ENCODE measurements at places on chromosomes 13 and 19.

DNA sequence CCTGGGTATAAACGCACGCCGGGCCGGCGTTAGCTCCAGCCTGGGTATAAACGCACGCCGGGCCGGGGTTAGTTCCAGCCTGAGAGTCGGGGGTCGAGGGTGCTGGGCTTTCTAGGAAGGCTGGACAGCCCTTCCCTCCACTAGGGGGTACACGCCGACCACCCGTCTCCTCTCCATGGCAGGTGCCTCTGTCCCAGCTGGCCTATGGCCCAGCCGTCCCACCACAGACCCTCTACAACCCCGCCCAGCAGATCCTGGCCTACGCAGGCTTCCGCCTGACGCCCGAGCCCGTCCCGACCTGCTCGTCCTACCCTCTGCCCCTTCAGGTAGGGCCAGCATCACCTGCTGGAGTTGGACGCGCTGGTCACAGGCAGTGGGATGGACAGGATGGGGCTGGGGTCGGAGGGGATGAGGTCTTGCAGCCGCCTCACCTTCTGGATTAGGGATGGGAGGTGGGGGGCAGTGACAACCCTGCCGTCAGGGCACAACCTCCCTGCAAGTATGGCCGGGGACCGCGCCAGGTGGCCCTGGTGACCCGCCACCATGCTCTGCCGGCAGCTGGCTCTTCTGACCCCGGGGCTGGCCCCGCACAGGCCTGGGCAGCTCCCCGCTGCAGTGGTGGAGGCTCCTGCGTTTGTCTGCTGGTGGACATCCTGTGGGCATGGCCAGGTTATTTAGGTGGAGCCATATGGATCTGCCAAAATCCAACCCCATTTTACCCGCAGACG is 45.8 kb downstream of the TMEM255B start:
- no peak for DNase-seq

GRCh38 chr13:36571444-36571843 is 102.4 kb upstream of the SERTM1 start:
- no peak for DNase-seq

- no peak for DNase-seq
These were observed 133.0 kb upstream of the TRPC4 start for GRCh38 chr13:38002606-38003005.

GRCh38 chr19:34985249-34986022 is 14.7 kb upstream of the GRAMD1A start:
- DNase-seq = no peak

GRCh38 chr13:112592647-112593046 is 4.7 kb upstream of the TUBGCP3 start:
- DNase-seq = no peak

DNA sequence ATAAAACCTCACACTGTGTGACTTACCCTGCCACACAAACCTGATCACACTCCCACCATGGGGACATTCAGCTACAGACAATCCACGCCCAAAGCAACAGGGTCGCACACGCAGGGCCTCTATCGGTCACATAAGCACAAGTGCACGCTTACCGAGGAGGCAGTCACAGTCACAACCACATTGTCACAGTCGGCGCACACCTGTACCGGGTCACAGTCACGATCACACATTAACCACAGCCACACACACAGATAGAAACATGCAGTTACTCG is 579 bp downstream of the ZNF566 start:
- DNase-seq = peak; percentile 3

DNA sequence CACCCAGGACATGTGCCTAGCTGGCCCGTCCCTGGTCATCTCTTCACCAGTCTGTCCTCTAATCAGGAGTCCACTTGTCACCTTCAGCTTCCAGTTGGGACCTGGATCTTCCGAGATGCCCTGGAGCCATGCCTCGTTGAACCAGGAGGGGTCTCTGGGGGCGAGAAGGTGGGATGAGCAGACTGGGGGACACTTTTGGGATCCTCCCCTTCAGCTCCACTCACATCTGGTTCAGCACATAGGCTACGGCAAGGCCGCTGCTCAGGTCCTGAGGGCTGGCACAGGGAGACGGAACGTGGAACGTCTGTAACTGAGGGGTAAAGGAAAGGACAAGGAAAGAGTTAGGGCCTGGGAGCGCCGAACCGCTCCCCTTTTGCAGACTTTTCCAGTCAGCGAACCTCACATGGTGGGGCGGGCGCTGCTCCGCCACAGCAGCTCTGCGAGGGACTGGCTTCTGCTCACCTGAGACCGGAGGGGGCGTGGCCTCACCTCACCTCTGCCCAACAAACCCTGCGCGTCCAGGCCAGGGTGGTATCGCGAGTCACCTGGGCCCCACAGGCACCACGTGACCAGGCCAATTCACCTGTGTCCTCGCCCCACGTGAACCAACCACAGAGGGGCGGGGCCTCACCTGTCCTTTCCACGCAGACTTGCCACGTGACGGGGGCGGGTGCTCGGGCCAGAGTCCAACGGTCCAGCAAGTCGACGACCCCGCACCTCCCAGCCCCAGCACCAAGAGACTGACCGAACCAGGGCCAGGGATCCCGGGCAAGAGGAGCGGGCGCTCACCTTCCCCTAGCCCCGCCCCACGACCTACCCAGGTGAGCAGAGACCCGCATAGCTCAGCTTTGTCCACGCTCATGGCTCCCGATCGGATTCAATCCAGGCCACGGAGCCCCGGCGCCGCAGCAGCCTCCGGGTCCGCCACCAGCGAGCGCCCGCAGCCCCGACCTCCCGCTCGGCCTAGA is at the start of gene HOOK2:
Gene HOOK2 (minus strand): TSS at position 965 of the 968 bp plus-strand sequence. CDS start 103 bp downstream, at position 862.
- DNase-seq = no peak

- DNase-seq = no peak
These were observed 358 bp downstream of the C19orf33 start for GRCh38 chr19:38304352-38304865.

- DNase-seq = no peak
These were observed 5.3 kb upstream of the GSK3A start for GRCh38 chr19:42247640-42248199.

GRCh38 chr13:75847588-75847987 is 211.5 kb downstream of the LMO7 start:
- no peak for DNase-seq

DNA sequence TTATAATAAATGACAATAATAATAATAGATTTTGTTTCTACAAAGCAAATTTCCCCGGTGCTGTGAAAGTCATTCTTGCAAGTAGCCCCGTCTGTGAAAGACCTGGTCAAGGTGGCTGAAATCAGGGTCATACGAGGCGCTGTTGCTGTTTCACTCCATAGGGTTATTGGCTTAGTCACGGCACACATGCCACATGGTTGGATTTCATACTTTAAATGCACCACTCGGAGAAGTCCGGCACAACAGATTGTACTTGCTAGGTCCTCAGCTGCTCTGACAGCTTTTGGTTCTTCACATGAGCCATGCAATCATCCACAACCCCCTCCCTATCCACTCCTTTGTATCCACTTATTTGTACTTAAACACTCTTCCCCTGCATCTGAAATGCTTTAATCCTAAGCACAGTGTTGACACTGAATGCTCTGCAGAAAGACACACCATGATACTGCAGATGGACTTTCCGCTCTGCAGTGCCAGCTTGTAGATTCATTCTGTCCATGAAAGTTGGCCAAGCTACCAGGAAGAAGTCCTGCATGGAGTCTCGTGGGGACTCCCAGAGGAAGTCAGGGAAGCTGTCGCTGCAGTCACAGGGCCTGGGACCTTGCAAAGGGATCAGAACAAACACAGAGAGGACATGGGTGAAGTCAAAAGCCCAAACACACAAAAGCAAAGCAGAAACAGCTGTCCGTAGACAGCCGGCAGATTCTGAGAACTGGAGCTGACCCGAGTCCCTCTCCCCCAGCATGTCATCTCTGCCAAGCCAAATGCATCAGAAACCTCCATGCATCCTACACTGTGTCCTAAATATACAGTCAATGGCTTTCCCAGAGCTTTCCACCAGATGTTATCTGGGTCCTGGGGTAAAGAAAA is 124.6 kb downstream of the COL4A2 start:
- DNase-seq = no peak

DNA sequence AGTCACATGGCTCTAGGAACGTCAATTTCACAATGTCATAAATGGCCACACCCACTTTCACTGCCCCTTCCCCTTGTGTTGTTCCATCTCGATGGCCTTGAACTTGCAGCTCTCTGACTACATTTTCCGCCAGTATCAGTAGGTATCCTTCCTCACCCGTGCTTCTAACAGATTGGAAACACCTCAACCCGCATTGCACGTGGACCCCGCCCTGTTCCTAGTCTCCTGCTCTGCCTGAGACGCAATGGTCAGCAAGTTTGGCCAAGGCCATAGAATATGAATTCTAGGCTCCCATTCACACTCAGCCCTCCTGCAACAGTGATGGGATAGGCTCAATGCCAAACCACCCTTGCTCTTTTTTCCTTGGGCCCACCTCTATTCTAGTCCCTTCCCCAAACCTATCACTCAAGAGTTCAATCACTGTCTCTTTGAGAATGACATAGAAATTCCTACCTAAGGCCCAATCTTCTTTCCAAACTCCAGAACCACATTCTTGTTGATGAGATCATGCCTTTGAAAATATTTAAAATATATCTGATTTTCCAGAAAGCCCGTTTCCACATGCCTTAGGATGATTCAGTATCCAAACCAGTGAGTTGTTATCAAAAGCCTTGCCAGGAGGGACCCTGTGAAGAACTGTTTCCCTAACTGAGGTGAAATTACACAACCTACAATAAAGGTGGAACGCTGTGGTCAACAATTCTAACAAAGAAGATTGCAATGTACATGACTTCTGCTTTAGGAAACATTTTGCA is 334.6 kb downstream of the MYO16 start:
- DNase-seq = peak; percentile 53

DNA sequence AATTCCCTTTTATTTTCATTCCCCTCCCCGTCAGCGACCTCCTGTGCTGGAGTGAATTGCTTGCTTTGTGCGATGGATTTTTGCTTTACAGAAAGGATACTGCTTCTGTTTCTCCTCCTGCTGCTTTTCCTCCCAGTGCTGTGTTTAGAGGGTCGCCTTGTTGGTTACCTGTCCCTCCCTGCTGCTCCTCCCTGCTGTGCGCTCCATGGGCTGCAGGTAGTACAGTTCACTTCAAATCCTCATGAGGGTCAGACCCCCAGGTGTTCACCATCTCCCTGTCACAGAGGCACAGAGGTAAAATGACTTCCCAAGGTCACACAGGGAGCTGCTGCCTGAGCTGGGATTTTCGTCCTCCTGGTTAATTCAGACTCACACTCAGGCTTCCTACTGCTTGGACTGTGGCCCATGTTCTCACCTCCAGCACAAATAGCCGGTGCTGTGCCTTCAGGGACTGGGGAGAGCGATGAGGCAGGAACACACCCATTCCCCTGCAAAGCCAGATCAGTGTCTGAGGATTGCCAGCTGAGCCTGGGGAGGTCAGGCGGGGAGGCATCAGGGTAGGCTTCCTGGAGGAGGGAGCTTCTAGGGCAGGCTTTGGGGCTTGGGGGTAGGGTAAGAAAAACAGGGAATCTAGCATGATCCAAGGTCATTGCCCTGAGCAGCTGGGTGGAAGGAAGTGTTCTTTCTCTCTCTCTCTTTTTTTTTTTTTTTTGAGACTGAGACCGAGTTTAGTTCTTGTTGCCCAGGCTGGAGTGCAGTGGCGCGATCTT is 14.4 kb downstream of the BICRA start:
- no peak for DNase-seq

GRCh38 chr19:5560156-5560555 is 7.6 kb downstream of the TINCR start:
- DNase-seq = no peak

GRCh38 chr19:45629704-45630103 is 9.5 kb downstream of the EML2 start:
- DNase-seq = no peak

GRCh38 chr19:28687296-28687695 is 525.7 kb downstream of the UQCRFS1 start:
- no peak for DNase-seq

- no peak for DNase-seq
These were observed 7.1 kb downstream of the MATK start for GRCh38 chr19:3778899-3779723.

DNA sequence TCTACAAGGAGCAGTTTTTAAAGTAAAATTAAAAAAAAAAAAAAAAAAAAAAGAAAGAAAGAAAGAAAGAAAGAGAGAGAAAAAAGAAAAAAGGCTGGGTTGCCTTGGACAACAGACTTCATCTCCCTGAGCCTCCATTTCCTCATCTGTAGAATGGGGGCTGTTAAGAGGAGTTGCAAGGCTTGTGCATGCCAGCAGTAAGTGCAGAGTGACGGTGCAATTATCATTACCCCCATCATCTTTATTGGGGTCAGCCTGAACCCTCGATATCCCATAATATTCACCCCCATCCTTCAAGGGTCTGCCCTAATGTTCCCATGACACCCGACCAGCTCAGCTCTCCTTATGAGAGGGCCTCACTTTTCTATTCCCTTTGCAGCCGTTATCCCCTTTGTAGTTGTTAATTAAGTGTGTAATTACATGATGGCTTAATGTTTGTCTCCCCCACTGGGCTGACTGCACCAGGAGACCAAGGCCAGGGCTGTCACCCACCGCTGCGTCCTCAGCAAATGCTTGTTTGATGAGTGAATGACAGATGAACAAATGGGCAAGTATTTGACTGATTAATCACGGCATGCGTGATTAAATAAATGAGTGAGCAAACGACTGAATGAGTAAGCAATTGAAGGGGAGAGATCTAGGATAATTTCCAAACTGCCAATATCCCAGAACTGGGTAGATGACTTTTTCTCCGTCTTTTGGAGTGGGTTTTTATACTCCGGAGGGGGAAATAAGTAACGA is 10.1 kb downstream of the FOSB start:
- DNase-seq = no peak

DNA sequence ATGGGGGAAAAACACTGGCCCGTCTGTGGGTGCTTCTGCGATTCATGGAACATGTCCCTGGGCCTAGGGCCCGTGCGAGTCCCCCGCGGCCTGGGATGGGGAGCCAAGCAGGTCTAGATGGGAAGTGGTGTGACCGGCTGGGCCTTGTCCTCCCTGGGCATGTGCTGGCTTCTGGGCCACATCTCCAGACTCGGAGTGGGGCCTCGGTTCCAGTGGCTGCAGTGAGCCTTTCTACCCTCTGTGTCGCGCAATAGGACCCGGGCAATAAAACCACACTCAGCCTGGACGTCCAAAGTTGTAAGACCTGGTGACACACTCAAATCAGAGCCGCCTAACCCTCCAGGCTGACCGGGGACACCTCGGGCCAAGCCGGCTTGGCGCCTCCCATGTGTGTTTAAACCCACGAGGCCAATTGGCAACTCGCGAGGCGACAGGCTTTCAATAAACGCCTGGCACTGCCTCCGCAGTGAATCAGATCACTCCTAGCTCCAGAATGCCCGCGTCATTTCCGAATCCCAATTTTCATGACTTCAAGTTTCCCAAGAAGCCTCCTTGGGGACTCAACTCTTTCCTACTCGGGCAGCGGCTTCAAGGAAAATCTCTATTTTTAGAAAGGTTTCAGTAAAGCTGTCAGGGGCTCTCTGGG is 57.3 kb downstream of the KLF2 start:
- DNase-seq = peak; percentile 15

- DNase-seq = no peak
These were observed 23.5 kb downstream of the STARD13 start for GRCh38 chr13:33262062-33262487.

GRCh38 chr13:83352391-83352790 is 529.9 kb downstream of the SLITRK1 start:
- DNase-seq = no peak

DNA sequence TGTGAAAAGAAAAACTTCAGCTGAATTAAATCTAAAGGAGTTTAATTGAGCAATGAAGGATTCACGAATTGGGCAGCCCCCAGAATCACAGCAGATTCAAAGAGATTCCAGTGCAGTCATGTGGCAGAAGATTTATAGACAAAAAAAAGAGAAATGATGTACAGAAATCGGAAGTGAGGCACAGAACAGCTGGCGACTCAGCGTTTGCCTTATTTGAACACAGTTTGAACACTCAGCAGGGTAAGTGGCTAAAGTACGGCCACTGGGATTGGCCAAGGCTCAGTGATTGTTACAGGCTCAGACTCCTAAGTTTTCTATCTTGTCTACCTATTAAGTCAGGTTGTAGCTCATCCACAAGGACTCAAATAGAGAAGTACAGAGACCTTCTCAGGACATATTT is 11.6 kb upstream of the CFAP97D2 start:
- no peak for DNase-seq
